ENCODE measurements at places on chromosomes 6 and 20. TPM values are rescaled to one million over a fixed set of nuclear protein-coding genes. Genes with fewer than 3 reads are reported as not detected.

The SALL4 gene
- 0.76 TPM for total RNA-seq

The DEFB114 gene
- not detected for total RNA-seq

The GJA10 gene
- not detected for total RNA-seq

The EZR gene
- 86.6 TPM for total RNA-seq

The WASF1 gene
- 4.5 TPM for total RNA-seq

The POM121L2 gene
- not detected for total RNA-seq

The PTK7 gene
- 2.8 TPM for total RNA-seq

The HLA-DOA gene
- total RNA-seq, result not detected

The PRDM13 gene
- not detected for total RNA-seq

The KLHDC3 gene
- total RNA-seq, result 107 TPM

The RIMS4 gene
- not detected for total RNA-seq

The RNF182 gene
- total RNA-seq, result 0.65 TPM

The GGTLC1 gene
- total RNA-seq, result not detected

The DEF6 gene
- 0.32 TPM for total RNA-seq

Measured in bladder microvascular endothelial cell (primary cell).